ENCODE measurements at places on chromosomes 4 and X.
A peak's percentile ranks its signal among the peaks of the same experiment; 100 is the strongest.

GRCh38 chrX:30183554-30183953 lies 31.8 kb upstream of the MAGEB2 start:
- DNase-seq: no peak

- peak; percentile 87 for DNase-seq
These were observed 12.8 kb downstream of the ZFP42 start for GRCh38 chr4:188008377-188008776.

- peak; percentile 1 for DNase-seq
These were observed 40.4 kb upstream of the PCDH18 start for GRCh38 chr4:137572647-137573046.

GRCh38 chr4:25953740-25954139 lies 39.7 kb downstream of the SMIM20 start:
- peak; percentile 42 for DNase-seq

DNA sequence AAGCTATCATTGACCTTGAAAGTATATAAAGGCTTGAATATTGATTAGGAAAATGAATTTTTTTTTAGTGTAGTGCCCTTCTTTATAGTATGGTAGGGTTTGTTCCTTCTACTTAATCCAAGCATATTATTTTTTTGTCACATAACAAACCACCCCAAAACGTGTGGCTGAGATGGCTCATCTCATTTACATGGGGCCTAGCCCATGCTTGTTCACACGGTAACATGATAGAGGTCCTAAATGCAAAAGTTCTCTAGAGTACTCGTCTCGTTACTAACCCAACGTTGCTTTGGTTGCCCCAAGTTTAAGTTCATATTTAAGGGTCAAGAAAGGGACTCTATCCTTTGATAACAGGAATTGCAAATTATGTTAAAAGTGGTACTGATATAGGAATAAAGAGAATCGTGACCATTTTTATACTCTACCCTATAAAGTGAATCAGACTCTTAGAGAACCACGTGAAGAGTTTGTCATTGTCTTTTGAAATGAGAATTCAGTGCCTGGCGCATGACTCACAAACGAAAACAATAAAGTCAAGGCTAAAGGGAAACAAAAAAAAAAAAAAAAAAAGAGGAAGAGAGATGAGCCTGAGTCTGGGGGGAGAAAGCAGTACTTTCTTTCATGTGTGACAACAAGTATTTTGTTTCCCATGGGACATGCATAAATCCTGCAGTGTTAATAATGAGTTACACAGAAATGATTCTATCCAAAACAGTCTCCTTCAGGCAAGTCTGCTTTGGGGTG lies 402.8 kb upstream of the NWD2 start:
- peak; percentile 74 for DNase-seq

GRCh38 chr4:185238750-185239149 lies 29.4 kb downstream of the SNX25 start:
- no peak for DNase-seq

DNA sequence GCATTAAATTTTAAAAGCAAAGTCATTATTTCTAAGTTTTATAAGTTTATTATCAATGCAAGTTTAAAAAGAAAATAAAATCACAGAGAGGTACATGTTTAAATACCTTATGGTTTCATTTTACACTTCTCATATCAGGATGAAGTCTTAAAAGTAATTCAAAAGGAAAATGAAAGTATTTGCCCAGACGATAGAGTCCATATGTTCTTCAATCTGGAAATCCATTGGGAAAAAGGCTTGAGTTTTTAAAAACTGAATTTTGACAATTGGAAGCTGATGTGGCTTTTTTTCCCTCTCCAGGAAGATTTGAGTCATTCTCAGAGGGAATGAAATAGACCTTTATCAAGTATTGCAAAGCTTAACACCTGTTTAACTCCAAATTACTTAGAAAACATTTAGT lies 37.1 kb downstream of the MAB21L2 start:
- DNase-seq: no peak

DNA sequence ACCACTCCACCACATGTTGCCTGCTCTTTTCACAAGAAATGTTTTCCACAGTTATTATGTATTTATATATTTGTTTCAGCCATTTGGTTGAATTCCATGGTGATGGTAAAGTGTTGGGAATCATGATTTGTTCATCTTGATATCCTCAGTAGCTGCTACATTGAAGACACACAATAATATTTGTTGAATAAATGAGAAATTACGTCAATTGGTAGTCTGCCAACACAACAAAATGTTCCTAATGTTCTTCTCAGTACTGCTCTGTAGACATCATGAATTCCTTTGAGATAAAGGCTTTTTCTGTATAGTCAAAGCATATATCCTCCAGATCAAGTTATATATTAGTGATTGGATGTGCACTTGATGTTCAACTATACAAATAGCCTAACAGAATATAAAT lies 29.5 kb downstream of the CXXC4 start:
- no peak for DNase-seq

DNA sequence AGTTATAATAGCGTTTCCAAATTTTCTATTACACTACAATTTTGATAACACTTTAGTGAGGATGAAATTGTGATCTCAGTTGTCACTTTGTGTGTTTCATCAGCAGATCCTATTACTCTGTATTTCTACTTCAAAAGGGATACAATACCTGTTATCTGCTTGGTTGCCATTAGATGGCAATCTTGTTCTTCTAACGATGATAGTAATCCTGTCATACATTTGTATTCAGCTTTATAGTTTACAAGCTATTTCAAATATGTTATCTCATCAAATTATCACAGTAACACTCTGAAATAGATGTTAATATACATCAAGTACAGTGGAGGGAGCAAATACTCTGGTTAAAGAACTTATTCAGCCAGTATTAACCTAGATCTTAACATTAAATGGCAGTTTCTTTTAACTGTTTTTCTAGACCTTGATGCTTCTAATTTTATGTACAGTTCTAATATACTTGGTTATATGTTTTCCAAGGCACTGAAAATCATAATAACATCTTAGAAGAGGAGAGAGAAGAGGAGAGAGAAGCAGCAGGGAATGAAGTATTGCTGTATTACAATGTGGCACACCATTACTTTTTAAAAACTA lies 292.0 kb downstream of the CCSER1 start:
- peak; percentile 47 for DNase-seq

DNA sequence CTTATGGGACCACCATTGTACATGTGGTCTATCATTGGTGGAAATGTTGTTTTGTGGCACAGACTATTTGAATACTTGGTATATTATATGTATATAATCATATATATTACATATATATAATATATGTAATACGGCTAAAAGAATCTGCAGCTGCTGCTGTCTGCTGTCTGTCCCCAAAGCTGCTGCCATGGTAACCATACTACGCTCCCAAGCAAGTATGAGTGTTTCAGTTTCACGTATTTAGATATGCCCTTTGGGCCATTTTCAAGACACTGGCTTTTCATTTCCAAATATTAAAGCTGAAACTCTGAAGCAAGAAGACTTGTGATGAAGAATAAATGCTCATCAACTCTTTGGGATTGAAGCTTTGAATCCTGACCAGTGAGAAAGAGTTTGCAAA lies 42.0 kb upstream of the ARSJ start:
- no peak for DNase-seq

GRCh38 chr4:109979920-109980717 lies 67.4 kb downstream of the EGF start:
- DNase-seq: peak; percentile 89
